ENCODE measurements at places on chromosomes 11 and 22.

- no peak for DNase-seq
Measured at GRCh38 chr11:71507102-71507501, 20.0 kb upstream of the KRTAP5-7 start.

- no peak for DNase-seq
Measured at GRCh38 chr11:34827228-34827627, 89.0 kb downstream of the APIP start.

DNA sequence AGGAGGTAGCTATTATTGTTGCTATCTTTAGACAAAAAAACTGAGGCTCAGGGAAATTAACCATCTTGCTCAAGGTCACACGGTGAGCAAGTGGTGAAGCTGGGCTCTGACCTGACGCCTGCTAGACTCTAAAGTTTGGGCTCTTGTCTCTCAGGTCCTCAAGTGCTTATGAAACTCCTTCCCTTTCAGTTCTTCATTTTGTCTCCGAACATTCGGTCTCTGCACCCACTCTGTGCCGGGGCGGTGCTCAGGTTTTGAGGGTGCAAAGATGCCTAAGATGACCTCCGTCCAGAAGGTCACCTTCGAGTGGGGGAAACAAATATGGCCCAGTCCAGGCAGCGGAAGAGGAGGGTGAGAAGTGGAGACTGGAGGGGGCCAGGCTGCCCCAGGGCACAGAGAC is 16.0 kb downstream of the OVOL1 start:
- no peak for DNase-seq

DNA sequence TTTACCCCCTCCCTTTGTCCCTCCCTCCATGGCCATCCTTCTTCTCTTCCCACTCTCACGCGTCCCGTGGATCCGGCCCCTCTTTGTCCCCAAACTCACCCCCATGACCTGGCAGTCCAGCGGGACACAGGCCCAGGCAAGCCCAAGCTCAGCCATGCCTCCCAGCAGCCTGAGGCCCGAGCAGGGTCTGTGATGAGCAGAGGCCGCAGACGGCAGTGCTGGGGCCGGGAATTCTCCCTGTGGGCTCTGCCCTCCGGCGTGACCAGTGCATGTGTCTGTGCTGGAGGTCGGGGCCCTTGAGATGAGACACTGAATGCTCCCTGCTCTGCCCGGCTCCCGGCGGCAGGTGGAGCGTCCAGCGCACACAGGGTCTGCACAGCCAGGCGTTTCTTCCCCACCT is 237.9 kb downstream of the BRD1 start:
- DNase-seq = no peak

GRCh38 chr11:75198278-75198973 is 42.1 kb upstream of the TPBGL start:
- no peak for DNase-seq

DNA sequence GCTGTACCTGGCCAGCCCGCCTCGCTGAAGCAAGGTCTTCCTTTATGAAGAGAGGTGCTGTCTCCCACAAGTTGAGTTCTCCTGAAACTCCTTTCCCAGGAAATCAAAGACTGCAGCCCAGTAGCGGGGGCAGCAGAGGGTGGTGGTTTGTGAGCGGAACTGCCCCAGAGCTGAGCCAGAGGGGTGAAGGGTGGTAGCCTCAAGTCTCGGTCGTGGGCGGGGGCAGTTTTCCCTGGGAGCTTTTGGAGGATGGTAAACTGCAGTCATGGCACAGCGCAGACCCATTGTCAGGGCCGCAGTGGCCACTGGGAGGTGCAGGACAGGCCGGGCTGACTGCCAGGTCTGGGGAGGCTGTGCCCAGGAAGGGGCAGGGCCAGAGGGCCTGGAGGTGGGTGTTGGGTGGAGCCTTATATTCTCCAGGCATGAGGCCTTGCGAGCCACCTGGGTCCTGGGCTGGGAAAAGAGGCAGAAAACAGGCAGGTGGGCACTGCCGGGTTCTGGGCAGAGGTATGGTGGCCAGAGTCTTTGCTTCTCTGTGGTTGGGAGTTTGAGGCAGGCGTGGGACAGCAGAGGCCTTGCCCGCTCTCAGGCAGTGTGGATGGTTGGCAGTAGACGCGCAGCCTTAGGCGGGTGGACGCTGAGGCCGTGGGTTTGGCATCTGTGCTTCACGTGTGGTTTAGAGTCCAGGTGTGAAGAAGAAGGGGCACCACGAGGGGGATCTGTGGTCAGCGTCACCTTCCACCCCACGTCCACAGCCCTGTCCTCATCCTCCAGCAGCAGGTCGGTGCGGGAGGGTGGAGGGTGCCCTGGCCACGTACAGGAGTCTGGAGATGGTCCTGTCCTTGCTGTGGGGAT is 1176.4 kb downstream of the BRD1 start:
- DNase-seq = no peak

DNA sequence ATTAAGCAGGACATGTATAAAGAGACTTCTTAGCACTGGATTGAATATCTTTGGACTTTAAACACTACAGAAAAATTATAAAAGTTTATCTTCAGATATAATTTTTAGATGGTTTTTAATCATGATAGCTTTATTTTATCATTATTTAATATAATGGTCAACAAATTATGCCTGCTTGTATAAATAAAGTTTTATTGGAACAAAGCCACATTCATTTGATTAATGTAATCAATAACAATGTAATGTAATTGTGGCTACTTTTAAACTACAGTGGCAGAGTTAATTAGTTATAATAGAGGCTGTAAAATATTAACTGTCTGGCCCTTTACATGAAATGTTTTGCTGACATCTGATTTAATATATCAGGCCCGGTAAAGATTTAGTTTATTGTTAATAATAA is 70.0 kb downstream of the STIM1 start:
- DNase-seq = no peak

DNA sequence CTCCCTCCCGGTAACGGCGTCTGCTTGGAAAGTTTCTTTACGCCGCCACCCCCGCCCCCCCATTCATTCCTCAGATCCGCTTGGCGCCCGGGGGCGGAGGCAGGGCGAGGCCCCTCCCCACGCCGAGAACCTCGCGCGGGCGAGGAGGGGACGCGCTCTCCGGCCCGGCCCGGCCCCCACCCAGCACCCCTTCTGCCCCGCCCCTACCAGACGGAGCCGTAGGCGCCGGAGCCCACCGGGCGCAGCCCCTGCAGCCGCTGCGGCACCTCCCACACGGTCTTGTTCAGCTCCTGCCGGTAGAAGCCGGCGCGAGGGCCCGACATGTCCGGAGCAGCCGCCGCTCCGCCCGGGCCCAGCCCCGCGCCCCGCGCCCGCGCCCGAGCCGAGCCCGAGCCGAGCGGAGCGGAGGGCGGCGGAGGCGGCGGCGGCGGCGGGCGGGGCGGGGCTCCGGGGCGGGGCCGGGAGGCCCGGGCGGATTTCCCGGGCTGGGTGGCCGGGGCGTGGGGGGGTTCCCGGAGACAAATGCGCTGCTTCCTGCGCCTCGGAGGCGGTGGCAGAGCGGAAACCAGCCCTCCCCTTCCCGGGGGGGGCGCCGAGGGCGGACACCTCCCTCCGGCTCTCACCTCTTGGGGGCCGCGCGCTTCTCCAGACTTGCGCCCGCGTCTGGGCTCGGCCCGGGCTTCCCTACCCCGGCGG is at the start of gene MAPK11:
Gene MAPK11, minus strand, starts transcription at position 411 of the 696 bp plus-strand sequence. Its CDS starts 88 bp downstream, at position 323.
- no peak for DNase-seq

All from cerebellar nuclear complex (tissue), 1 donor.